Mesothelial cell of epicardium (in vitro differentiated cells): ENCODE measurements at places on chromosomes 5 and 9.

- DNase-seq, result no peak
Observed at GRCh38 chr9:89448821-89449220, 49.1 kb downstream of the SEMA4D start.

GRCh38 chr5:17763301-17763700 lies 129.0 kb downstream of the TAF11L14 start:
- no peak for DNase-seq

GRCh38 chr5:7331131-7331530 lies 64.8 kb upstream of the ADCY2 start:
- no peak for DNase-seq

GRCh38 chr5:27810458-27810857 lies 772.1 kb upstream of the CDH9 start:
- DNase-seq, result no peak

GRCh38 chr5:5235685-5236084 lies 95.6 kb downstream of the ADAMTS16 start:
- no peak for DNase-seq

GRCh38 chr5:39616131-39616530 lies 191.4 kb upstream of the DAB2 start:
- DNase-seq, result no peak

- no peak for DNase-seq
Observed at GRCh38 chr9:89592213-89592815, 12.5 kb upstream of the GADD45G start.
